Amniotic epithelial cell (primary cell): ENCODE measurements at places on chromosomes 4 and X.

DNA sequence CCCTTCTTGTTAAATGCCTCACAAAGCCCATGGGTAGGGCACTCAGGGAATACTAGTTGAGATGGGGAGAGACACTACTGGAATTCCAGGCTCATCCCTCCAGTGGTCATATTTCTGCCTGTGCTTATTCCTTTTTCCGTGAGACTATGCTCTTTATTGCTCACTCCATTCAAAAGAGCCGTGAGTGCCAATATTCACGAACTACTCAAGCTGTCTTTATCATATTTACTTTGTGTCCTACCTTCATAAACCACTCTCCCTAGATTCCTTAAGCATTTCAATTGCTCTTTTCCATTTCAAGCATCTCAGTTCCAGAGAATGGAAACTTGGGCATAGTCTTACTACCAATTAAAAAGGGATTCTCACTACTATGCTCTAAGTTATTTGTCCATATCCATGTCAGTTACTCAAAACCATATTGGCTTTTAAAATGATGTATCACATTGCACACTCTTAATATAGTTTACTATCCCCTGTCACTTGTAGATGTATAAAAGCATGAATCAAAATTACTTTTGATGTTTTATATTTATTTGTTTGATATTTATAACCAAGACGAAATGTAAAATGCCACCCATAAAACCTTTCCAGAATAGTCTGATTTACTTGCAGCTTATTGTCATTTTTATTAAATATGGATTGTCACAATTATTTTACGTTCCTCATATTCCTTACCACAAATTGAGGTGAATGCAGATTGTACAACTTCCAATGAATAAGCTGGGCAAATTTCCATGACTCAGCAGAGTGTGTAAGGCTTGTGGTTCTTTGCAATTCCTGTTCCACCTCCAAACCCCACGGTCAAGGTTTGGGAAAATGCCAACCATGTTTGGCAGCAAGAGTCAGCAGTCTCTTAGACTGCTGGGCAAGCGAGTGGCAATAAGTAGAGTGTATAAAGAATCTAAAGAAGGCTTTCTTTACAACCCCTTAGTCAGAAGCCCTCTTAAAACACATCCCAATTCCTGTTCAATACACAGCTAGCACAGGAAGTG, 24.4 kb downstream of the ENOX2 start:
- peak; percentile 91 for DNase-seq

DNA sequence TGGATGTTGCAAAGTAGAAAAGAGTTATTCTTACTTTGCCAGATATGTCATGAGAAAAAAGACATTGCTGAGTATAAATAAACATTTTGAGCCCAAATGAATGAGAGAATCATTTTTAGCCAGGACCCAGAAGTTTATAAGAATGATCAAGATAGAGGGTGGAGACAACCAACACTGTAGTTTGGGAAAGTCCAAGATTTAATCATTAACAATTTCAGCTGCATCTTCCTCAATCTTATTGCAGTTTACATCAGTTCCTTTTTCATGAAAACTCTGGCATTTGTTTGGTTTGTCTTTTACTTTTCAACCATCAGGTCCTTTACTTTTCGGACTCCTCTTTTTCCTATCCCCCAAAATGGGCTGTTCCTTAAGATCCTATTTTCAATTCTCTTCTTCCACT, 645.9 kb downstream of the ANKRD50 start:
- DNase-seq, result no peak

DNA sequence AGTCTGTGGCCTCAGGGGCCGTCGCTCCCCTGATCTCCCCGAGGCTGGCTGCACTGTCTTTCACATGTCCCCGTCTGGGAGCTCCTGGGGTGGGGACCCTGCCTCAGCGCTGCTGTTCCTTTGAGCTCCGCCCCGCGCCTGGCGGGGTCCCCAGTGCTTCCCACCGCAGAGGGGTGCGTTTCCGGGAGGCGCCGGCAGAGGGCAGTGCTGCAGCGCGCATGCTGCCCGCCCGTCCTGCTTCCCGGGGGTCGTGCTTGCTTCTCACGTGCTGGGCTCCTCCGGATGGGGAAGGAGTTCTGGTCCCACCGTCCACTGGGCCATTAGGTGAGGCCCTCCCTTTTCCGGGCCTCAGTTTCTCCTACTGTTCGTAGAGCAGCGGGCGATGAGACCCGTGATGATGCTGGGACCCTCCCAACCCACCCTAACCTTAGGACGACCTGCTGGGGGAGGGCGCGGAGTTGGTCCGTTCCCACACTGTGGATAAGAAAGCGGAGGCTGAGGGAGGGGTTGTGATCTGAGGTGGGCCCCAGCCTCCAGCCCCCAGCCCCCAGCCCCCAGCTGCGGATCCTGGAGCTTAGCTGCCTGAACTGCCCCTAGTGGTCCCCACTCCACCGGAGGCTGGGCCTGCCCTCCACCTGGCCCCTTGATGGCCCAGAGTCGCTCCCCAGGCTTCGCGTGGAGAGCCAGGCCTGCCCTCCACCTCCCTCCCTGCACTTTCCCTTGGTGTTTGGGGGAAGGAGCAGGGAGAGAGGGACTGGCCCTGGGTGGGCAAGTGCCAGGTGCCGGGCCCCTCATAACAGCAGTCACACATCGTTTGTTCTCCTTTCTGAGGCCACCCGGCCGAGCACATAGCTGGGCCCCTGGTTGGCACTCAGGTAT, 15.3 kb downstream of the CPZ start:
- no peak for DNase-seq

GRCh38 chr4:19739101-19739651, 512.5 kb upstream of the SLIT2 start:
- DNase-seq, result peak; percentile 92

DNA sequence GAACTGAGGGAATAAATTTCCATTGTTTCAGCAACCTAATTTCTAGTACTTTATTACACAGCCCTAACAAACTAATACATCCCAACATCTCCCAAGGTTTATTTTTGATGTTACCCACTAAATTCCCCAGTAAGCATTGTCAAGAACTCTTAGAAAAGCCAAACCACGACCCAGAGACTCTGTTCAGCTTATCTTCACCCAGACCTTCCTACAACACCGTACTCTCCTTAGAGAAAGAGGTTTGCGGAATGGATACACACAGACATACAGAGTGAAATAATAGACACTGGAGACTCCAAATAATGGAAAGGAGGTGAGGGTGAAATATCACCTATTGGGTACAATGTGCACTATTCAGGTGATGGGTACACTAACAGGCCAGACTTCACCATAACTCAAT, 75.6 kb downstream of the LRBA start:
- DNase-seq, result no peak

DNA sequence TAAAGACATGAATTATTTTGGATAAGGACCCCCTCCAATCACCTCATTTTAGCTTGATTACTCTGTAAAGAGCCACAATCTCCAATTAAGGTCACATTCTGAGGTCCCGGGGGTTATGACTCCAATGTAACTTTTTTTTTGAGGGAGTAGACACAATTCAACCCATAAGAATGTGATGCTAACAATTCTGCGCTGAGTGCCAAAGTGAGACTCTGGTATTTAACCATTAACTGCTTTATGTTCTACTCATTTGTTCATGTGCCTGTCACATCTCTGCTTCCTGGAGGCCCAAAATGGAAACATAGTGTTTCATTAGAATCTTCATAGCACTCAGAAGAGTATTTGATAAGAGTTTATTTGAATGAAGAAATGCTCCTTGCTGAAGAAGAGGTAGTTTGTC, 234.8 kb downstream of the CPE start:
- no peak for DNase-seq

- DNase-seq, result no peak
These were observed 191.4 kb downstream of the COL25A1 start for GRCh38 chr4:109111031-109111430.

- no peak for DNase-seq
These were observed 22.7 kb downstream of the PSAPL1 start for GRCh38 chr4:7411896-7412553.

DNA sequence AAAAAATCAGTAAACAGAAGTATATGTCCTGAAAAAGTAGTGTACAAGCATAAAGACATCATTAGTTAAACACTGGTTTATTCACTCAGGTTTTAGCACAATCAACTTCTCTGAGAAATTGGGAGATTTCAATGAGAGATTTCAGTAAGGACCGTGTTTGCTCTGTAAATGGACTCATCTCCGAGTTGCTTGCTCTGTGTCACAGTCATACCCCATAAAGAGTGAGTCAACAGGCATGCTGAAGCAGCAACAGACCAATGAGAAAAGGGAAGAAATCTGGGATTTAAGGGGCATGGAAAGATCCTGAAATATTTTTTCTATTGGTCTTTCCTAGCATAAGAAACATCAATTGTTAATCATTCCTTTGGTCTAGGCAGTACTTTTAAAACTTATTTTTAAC, 4.7 kb downstream of the GLUD2 start:
- no peak for DNase-seq

DNA sequence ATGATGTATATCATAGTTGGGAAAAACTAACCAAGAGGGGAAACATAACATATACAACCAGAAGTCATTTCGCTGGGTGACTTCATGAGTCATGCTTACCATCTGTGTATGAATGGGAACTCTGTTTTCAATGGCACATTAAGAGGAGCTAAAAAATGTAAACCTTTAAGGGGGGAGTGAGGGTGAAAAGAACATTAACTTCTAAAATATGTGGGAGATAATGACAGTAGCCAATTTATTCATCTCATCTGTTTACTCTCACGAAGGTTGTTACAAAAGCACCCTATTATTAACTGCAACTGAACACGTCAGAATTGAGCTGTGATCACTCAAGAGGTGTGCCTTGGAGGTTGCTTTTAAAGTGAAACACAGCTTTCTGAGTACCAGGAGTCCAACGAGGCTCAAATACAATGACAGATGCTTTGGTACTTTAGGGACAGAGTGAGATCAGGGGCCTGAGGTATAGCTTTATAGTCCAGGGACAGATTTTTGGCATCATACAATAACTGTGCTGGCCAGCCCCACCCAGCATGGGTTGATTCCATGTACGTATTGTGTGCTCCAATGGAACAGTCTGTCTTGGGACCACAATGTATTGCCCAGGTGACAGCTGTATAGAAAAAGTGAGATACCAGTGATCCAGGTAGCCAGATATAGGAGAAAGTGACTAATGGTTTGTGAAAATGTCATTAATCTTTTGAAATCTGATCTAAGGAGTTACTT, 107.3 kb downstream of the AMMECR1 start:
- DNase-seq, result peak; percentile 85

- no peak for DNase-seq
These were observed 14.3 kb downstream of the ANTXR2 start for GRCh38 chr4:80058740-80059139.

GRCh38 chr4:106993827-106994226, 42.3 kb downstream of the DKK2 start:
- DNase-seq, result no peak

- DNase-seq, result peak; percentile 71
These were observed 169.6 kb downstream of the CAMK2D start for GRCh38 chr4:113591982-113592381.

GRCh38 chr4:164484551-164484950, 269.4 kb upstream of the SMIM31 start:
- DNase-seq, result no peak

DNA sequence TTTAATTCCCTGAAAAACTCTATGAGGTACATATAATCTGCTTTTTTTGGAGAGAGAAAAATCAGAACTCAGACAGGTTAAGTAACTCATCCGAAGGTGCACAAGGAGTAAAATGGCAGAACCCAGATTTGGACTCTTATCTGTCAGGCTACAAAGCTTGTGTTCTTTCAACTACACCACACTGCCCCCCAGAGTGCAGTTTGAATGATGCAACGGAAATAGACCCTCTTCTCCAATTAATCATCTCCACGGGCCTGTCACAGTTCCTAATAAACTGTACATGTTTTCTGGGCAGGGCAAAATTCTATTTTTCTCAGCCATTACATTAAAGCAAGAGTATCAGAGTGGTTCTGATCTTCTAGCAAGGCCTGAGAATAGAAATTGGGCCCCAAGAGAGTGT, 35.3 kb upstream of the DCX start:
- peak; percentile 10 for DNase-seq

- no peak for DNase-seq
These were observed 15.3 kb upstream of the HPGD start for GRCh38 chr4:174537634-174538033.

GRCh38 chrX:110578270-110578669, 217.3 kb downstream of the CHRDL1 start:
- DNase-seq, result no peak

- DNase-seq, result no peak
These were observed 57.1 kb downstream of the REELD1 start for GRCh38 chr4:146271466-146271865.

DNA sequence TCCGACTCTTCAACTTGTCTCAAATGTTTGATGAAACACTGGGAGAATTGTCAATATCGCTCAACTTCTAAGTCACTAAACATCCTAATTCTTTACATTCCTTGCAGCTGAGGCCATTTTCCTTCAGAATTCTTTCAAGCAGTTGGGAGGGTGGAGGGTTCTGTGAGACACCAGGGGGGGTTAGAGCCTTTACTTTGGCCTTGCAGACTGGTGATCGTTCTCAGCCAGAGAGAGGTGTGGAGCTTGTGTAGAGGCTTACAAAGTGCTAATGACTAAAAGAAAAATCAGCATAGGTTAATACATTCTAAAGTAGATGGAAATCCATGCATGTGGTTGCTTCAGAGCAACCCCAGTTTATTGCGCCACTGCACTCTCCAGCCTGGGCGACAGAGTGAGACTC, 21.3 kb upstream of the SOX3 start:
- no peak for DNase-seq

GRCh38 chr4:26207631-26208030, 113.2 kb upstream of the RBPJ start:
- DNase-seq, result no peak

DNA sequence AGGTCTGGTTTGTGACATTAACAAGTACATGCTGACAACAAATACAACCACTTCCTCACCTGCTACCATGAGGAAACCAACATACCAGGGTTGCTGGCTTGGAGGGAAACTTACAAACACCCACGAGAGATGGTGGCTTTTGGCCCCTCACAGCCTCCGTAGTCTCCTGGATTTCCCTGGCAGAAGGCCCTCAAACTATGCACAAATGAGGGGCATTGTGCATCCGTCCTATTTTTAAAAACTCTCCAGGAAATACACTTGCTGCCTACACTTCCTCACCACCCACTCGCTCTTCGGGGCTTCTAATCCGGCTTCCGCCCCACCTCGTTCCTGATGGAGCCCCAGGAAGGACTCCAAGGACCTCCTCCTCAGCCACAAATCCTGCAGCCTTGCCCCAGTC, 355.0 kb upstream of the GATB start:
- no peak for DNase-seq

DNA sequence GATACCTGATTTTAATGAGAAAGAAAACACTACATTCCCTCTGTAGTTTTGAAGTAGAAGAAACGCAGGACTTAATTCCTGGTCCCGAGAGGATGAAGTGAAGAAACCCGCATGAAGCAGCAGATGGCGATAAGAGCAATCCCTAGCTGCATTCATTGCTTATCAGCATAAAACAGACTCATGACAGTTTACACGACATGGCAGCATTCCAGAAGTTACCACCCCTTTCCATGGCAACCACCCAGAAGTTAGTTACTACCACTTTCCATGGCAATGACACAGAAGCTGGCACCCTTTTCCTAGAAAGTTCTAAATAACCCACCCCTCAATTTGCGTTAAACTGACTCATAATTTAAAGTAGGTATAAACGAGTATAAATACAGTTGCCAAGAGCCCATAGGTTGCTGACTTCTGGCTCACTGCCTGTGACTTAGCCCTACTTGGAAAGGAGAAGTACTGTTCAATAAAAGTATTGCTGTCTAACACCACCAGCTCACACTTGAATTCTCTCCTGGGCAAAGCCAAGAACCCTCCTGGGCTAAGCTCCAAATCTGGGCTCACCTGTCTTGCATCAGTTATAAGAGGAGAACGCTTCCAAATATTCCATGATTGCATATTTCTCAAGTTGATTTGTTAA, 5.5 kb upstream of the XAGE2 start:
- peak; percentile 11 for DNase-seq

- DNase-seq, result no peak
These were observed 352.2 kb downstream of the IDS start for GRCh38 chrX:149152941-149153340.
